Liver (tissue), 10 donors: ENCODE measurements at places on chromosomes 12 and 14. TPM values are rescaled to one million over a fixed set of nuclear protein-coding genes. Genes with fewer than 3 reads are reported as not detected.

Gene AGAP2
- 0.28 TPM for polyA plus RNA-seq

- no peak for DNase-seq
These were observed 42.8 kb downstream of the IRF2BPL start for GRCh38 chr14:76985540-76986230.

- no peak for DNase-seq
These were observed 68.0 kb downstream of the AVPR1A start for GRCh38 chr12:63083046-63083445.

GRCh38 chr12:68487721-68488309, 122.9 kb upstream of the RAP1B start:
- no peak for DNase-seq

Gene ADAM20
- 0.06 TPM for polyA plus RNA-seq

Gene ETFRF1
- polyA plus RNA-seq = 22.8 TPM

DNA sequence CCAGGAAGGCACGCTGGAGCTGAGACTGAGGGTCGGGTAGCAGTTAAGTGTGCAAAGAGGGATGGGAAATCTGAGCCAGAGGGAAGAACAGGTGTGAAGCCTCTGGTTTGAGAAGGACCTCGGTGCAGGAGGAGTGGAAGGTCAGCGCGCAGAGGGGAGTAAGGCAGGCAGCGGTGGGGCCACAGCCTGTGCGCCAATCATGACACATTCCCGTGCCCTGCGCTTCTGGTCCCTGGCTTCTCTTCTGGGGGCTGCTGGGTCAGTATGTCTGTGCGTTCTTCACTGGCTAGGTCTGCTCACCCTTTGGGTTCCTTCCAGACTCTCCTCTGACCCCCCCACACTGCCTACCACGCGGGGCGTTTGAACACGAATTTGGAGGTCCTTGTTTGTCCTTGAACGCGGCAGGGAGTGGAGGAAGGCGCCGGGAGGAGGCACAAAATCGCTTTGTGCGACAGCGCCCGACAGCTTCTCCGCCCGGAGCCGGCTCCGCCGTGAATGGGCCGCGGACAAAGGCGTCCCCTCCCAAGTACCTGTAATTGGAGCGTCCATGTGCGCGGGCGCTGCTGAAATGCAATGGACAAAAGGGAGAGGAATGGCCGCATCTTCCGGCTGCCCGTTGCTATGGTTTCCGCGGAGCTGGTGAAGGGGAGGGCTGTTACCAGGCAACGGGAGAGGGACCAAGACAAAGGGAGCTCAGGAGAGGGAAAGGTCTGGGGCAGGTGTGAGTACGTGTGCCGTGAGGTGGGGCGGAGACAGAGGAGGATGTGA, 207.2 kb upstream of the SRRM4 start:
- no peak for DNase-seq

Gene LEMD3
- polyA plus RNA-seq = 4.4 TPM

- DNase-seq = no peak
These were observed 61.0 kb downstream of the EPS8 start for GRCh38 chr12:15728118-15728598.

DNA sequence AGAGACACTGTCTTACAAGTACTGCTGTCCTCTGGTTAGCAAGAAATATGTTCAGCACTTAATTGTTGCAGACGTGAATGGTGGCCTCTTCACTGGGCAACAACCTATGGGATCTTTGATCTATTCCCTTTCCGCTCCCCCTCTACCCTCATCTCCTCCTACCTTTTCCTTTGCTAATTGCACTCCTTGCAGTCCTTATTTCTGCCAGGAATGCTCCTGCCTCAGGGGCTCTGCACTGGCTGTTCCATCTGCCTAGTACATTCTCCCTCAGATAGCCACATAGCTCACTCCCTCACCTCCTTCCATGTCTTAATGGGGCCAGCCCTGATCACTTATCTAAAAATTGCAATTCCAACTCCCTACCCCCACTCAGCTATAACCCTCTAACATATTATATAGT, 4.5 kb upstream of the NFYB start:
- DNase-seq = no peak

DNA sequence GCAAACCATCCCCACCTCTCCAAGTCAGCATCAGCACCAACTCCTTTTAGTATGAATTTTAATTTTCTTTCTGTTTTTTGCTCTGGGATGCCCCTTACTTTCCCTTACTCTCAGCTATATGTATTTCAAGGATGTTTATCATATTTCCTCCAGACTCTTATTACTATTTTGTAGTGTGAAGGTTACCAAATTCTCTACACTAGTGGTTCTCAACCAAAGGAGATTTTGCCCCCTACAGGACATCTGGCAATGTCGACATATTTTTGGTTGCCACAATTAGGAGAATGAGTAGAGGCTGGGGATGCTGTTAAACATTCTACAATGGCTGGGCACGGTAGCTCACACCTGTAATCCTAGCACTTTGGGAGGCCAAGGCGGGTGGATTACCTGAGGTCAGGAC, 29.1 kb upstream of the SOS2 start:
- no peak for DNase-seq

DNA sequence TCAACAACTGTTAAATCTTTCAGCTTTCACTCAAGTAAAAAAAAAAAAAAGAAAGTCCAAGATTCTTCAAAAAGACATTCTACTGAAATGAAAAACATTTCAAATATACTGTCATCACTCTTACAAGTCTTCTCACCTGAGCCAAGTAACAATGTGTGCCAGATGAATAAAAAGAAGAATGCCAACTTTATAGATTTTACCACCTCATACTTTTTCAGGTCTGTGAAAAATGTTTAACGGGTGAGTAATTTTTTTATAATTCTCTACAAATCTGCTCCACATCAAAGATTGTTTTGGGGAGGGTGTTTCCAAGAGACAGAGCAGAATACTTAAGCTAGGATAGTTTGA, 181.0 kb upstream of the BMP4 start:
- no peak for DNase-seq

GRCh38 chr12:68792952-68793351, 15.0 kb upstream of the MDM2 start:
- DNase-seq = no peak

Gene SPIC
- 0.32 TPM for polyA plus RNA-seq

Gene NELL2
- 0.09 TPM for polyA plus RNA-seq

Gene ESRRB
- 0.08 TPM for polyA plus RNA-seq

- DNase-seq = no peak
These were observed 2.2 kb upstream of the EIF2S3B start for GRCh38 chr12:10503460-10503859.

Gene MGAT4C
- 0.02 TPM for polyA plus RNA-seq

DNA sequence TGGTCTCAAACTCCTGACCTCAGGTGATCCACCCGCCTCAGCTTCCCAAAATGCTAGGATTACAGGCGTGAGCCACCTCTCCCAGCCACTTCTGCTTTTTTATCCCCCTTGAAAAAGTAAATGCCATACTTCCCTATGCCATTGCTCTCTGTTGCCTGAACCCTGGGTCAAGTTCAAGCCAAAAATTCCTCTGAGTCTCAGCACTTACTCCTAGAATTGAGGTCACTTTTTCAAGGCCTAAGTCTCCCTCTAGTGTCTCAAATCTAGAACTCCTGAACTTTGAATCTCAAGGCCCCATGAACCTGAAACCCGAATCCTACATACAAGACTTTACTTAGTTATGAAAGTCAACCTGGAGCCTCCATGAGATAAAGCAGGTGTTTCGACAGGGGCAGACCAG, 1.4 kb upstream of the APOBEC1 start:
- DNase-seq = no peak

DNA sequence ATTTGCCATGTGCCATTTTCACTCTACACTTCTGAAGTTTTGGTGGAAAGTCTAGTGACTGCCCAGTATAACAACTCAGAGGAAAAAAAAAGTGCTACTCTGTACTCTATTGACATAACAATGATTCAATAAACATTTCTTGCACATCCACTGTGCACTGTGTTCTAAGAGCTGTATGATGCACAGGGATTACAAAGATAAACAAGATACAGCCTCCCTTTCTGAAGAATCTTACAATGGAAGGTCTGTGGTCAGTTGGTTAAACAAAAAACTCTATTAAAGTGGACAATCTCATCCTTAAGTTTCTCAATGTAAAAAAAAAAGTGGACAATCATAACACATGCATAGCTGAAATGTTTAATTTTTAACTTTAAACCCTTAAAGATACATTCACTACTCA, 105.7 kb upstream of the RASSF8 start:
- DNase-seq = no peak

- no peak for DNase-seq
These were observed 282.7 kb downstream of the NUAK1 start for GRCh38 chr12:105856048-105856405.

Gene MVK
- 39.0 TPM for polyA plus RNA-seq

Gene MFAP5
- polyA plus RNA-seq = 0.20 TPM

Gene PAX9
- 0.03 TPM for polyA plus RNA-seq

Gene DLGAP5
- polyA plus RNA-seq = 0.93 TPM

DNA sequence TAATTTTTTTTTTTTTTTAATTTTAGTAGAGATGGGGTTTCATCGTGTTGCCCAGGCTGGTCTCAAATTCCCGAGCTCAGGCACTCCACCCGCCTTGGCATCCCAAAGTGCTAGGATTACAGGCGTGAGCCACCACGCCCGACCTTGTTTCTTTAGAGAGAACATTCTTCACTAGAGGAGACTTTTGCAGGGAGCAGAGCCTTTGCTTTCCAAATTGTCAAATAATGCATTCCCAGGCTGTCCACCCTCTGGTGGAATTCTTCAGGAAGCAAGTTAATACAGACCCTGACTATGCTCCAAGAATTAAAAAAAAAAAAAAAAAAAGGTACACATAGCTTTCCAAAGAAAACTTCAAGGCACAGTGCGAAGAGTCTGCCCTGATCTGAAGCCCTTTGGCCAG, 6.8 kb downstream of the ALDH1L2 start:
- DNase-seq = no peak

Gene FGD4
- polyA plus RNA-seq = 11.2 TPM

GRCh38 chr14:20809917-20810316, 7.3 kb upstream of the RNASE1 start:
- DNase-seq = no peak

Gene CD163
- 80.4 TPM for polyA plus RNA-seq

- no peak for DNase-seq
These were observed 134.1 kb upstream of the SSTR1 start for GRCh38 chr14:38073641-38074040.

Gene GUCY2C
- not detected for polyA plus RNA-seq

- no peak for DNase-seq
These were observed 60.1 kb upstream of the TUNAR start for GRCh38 chr14:95816539-95816938.

DNA sequence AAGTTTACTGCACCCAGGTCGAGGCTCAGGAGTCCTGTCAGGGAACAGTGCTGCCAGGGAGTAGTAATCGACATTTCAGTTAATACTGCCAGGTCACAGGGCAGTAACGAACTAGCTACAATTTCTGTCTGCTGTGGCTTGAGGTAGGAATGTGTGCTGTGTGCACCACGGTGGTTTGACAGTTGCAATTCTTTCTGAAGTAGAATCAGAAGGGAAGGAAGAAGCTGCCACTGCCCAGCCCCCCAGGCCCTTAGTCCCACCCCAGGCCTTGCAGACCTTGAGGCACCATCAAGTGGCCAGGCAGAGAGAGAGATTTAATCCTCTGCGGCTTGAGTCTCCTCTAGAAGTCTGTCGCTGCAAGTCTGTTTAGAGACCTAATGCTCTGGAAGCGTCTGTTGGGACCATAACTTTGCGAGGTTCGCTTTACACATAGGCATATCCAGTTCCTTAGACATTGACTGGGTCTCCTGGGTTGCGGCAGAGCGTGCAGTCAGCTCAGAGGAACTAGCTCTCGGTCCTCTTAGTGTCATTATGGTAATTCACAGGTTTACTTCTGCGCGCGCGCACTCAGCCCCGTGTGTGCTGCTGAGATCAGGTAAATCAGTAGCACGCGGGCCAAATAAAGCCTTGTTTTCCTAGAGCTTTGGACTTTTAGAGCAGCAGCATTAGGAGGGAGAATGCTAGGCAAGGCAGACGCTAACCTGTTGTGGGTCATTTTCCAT, 9.8 kb downstream of the NKX2-1 start:
- DNase-seq = no peak

Gene RPL10L
- polyA plus RNA-seq = not detected

DNA sequence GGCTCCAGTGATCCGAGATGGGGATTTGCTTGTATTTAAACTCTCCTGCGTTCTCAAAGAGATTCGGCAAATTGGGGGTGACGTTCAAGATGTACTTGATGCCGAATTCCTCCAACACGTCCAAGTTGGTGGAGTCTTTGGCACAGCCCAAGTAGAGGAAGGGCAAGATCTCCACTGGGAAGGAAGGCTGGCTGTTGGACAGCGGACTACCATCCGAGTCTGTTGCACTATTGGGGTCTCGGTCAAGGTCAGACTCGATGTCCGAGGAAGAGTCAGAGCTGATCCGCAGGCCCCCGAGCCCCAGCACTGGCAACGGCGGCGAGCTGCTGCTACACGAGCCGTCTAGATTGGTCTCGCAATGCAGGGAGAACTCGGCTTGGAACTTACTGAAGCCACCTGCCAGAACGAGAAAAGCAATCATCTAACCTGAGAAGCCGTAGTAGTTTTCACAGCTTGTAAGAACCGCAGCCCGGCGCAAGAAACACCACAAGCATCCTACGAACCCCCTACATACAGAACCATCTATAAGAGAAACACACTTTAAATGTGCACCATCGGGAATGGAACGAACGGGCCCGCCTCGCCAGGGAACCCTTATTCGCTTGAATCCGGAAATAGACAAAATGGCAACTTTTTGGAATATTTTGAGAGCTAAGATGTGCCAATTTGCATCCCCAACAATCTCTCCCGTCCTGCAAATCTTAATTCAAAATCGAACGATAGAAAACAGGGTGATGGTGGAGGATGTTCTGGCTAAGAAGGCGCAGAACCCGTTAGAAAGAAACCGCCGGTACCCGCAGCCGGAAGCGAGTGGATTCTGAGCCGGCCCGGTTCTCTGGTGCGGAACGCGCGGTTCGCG, 1.4 kb downstream of the DUSP6 start:
- DNase-seq = no peak

Gene KRT2
- polyA plus RNA-seq = not detected

Gene ADAMTS20
- polyA plus RNA-seq = not detected

GRCh38 chr14:100292301-100292775, 13.9 kb downstream of the SLC25A29 start:
- no peak for DNase-seq

- DNase-seq = no peak
These were observed 29.9 kb downstream of the TSPAN9 start for GRCh38 chr12:3107071-3107583.

GRCh38 chr14:105761842-105762241, 235.5 kb downstream of the TMEM121 start:
- DNase-seq = no peak
